Pancreas (tissue), 10 donors: ENCODE measurements at places on chromosomes 13 and 19. TPM values are rescaled to one million over a fixed set of nuclear protein-coding genes. Genes with fewer than 3 reads are reported as not detected.

DNA sequence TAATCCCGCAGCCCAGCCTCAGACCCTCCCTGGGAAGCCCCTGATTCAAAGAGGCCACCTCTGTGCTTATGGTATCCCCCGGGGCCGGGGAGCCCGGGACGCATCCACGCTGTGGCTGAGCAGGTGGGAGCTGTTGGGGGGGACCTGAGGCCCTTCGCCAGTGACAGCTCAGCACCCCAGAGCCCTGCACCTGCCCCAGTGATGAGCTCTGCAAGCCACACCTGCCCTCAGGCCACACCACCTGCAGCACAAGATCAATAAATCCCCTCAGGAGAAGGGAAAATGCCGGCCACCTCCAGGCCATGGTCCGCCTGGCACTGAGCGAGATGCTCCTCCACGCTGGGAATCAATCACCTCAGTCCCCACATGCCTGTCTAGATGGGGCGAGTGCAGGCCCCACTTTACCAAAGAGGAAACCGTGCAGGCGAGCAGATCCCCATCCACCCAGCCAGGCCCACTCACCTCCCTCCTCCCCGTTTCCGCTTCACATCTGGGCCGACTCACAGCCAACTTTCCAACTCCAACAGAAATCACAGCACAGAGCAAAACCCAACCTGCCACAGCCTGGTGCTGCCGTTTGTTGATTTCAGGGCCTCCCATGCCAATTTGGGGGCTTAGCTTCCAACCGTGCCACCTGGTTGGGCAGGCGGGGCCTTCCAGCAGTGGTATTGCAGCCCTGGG is 12.8 kb downstream of the MOB3A start:
- no peak overlapping the region for H3K4me3 ChIP-seq
- no peaks in the 10 kb centered on the region for H3K27me3 ChIP-seq
- no peaks in the 10 kb centered on the region for H3K36me3 ChIP-seq
- H3K27ac ChIP-seq = no peak overlapping the region
- H3K4me1 ChIP-seq = no peaks in the 10 kb centered on the region

- no peaks in the 10 kb centered on the region for H3K27me3 ChIP-seq
- peak; percentile 82 for DNase-seq
- no peaks in the 10 kb centered on the region for H3K4me1 ChIP-seq
- peaks cover 31% of the 10 kb centered on the region for H3K36me3 ChIP-seq
- H3K4me3 ChIP-seq = no peak overlapping the region
- no peak overlapping the region for H3K27ac ChIP-seq
These were observed 11.9 kb upstream of the PRKD2 start for GRCh38 chr19:46728693-46729339.

GRCh38 chr13:73337532-73337931 is 278.7 kb downstream of the KLF5 start:
- H3K36me3 ChIP-seq = no peaks in the 10 kb centered on the region
- DNase-seq = no peak
- H3K27ac ChIP-seq = no peak overlapping the region
- H3K27me3 ChIP-seq = no peaks in the 10 kb centered on the region
- no peaks in the 10 kb centered on the region for H3K4me1 ChIP-seq

NUMBL gene
- total RNA-seq = 7.6 TPM
